ENCODE measurements at places on chromosomes 6 and 20. TPM values are rescaled to one million over a fixed set of nuclear protein-coding genes. Genes with fewer than 3 reads are reported as not detected.

BPIFB1 gene
- not detected for total RNA-seq

DNA sequence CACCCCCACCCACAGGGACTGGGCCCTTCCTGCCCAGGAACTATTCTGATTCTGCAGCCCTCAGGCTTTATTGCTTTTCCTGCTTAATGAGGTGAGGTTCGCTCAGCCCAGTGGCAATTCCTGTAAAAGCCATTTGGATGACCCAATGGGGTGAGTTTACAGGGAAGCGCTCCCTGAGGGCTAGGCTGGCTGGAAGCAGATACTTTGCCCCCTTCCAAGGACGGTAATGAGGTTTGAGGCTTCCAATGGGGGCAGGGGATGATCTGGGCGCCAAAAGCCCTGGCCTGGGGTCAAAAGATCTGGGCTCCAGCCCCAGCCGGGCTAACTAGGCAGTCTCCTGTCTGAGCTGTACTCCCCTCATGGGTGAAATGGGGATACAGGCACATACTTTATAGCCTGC is 41.8 kb downstream of the RIPOR3 start:
- H3K36me3 ChIP-seq, result no peaks in the 10 kb centered on the region
- peaks cover 5% of the 10 kb centered on the region for H3K4me1 ChIP-seq
- peak; percentile 58 for DNase-seq
- H3K27me3 ChIP-seq, result no peaks in the 10 kb centered on the region

- H3K4me1 ChIP-seq, result peaks cover 93% of the 10 kb centered on the region
- no peaks in the 10 kb centered on the region for H3K27me3 ChIP-seq
- H3K27ac ChIP-seq, result no peak overlapping the region
Observed at GRCh38 chr20:57396984-57397692, 5.9 kb downstream of the RBM38 start.

DNA sequence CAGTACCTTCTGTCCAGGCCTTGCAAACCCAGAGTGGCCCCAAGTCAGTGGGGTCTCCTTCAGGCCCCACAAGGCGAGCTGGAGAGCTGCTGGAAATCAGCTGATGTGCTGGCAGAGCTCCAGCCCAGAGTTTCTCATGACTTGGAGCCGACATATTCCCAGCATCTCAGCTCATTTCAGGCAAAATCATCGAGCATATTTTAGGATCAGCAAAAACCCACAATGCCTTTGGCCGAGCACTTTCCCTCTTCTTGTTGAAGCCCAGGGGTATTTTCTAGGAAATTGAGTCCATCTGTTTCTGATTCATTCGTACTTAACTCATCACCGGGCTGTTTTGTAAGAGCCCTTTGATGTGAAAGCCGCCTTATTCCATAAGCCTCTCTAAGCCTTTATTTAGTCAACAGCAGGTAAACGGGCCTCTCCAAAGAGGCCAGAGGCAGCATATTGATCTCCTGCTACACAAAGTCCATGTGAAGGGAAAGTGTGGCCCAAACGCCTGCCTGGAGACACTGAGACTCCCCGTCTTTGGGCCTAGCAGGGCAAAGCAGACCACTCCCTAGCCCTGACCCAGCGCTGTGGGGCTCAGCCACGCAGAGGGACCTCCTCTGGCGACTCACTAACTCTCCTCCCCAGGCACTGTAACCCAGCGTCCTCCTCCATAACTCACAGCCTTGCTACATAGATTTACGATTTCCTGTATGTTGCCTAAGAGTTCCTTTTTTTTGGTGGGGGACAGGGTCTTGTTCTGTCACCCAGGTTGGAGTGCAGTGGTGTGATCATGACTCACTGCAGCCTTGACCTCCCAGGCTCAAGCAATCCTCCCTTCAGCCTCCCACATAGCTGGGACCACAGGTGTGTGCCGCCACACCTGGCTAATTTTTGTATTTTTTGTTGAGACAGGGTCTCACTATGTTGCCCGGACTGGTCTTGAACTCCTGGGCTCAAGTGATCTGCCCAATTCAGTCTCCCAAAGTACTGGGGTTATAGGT is 12.1 kb upstream of the C20orf203 start:
- H3K4me1 ChIP-seq, result peaks cover 19% of the 10 kb centered on the region
- no peaks in the 10 kb centered on the region for H3K36me3 ChIP-seq
- H3K27me3 ChIP-seq, result no peaks in the 10 kb centered on the region

DNA sequence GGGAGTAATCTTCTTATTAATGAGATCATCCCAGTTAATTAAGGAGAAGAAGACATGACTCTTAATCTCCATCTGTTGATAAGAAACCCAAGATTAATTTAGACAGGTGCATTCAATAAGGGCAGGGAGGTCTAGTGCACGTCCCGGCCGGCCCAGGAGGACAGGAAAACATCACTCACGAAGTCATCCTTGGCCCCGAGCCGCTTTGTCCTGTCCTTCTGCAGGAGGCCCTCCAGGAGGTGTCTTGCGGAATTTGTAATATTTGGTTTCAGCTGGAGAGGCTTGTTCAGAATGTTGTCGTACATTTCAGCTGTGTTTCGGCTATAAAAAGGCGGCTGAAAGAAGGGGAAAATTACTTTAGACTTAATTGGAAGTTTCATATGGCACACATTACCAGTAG is 118.4 kb upstream of the SLC2A12 start:
- no peak overlapping the region for H3K4me3 ChIP-seq
- H3K27me3 ChIP-seq, result no peaks in the 10 kb centered on the region
- peaks cover 37% of the 10 kb centered on the region for H3K36me3 ChIP-seq
- no peak overlapping the region for H3K27ac ChIP-seq

C20orf144 gene
- 0.04 TPM for total RNA-seq

DNA sequence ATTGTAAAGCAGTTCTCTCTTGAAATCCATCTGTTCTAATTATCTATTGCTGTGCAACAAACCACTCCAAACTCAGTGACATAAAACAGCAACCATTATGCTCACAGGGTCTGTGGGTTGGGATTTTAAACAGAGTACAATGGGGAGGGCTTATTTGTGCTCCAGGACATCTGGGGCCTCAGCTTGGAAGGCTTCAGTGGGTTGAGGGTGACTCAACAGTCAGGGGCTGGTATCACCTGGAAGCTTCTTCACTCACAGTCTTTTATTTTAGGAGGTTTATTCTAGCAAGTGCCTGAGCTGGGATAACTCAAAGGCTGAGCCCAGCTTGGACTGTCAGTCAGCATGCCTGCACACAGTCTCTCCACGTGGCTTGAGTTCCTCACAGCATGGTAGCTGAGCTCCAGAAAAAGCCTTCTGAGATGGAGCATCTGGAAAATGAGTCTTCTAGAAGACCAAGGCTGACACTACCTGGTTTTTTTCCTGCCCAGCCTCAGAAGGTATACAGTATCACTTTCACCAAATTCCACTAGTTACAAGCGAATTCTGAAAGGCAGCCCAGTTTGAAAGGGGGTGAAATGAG is 234.6 kb upstream of the ID4 start:
- H3K4me3 ChIP-seq, result no peak overlapping the region
- H3K36me3 ChIP-seq, result no peaks in the 10 kb centered on the region
- no peak overlapping the region for H3K27ac ChIP-seq
- no peaks in the 10 kb centered on the region for H3K27me3 ChIP-seq
- no peak for DNase-seq

- DNase-seq, result no peak
- no peak overlapping the region for H3K27ac ChIP-seq
- H3K4me1 ChIP-seq, result no peaks in the 10 kb centered on the region
- H3K4me3 ChIP-seq, result no peak overlapping the region
- H3K36me3 ChIP-seq, result no peaks in the 10 kb centered on the region
- H3K27me3 ChIP-seq, result no peaks in the 10 kb centered on the region
Observed at GRCh38 chr20:23519556-23519955, 28.6 kb downstream of the CST8 start.

GRCh38 chr6:79250559-79250958 is 16.1 kb upstream of the HMGN3 start:
- H3K27me3 ChIP-seq, result no peaks in the 10 kb centered on the region
- H3K36me3 ChIP-seq, result no peaks in the 10 kb centered on the region
- no peak overlapping the region for H3K4me3 ChIP-seq
- H3K4me1 ChIP-seq, result no peaks in the 10 kb centered on the region
- no peak overlapping the region for H3K27ac ChIP-seq

- H3K27me3 ChIP-seq, result no peaks in the 10 kb centered on the region
- DNase-seq, result no peak
- no peaks in the 10 kb centered on the region for H3K36me3 ChIP-seq
Observed at GRCh38 chr6:63514488-63515173, 57.6 kb upstream of the LOC128125822 start.

GRCh38 chr6:26553635-26554446 is 15.7 kb downstream of the HMGN4 start:
- peaks cover 6% of the 10 kb centered on the region for H3K4me1 ChIP-seq
- no peaks in the 10 kb centered on the region for H3K27me3 ChIP-seq
- H3K36me3 ChIP-seq, result no peaks in the 10 kb centered on the region
- DNase-seq, result peak; percentile 96
- peak overlapping the region; percentile 95 for H3K27ac ChIP-seq
- H3K4me3 ChIP-seq, result peak overlapping the region; percentile 57

- no peaks in the 10 kb centered on the region for H3K27me3 ChIP-seq
- H3K4me1 ChIP-seq, result peaks cover 9% of the 10 kb centered on the region
- DNase-seq, result no peak
- H3K4me3 ChIP-seq, result no peak overlapping the region
- H3K36me3 ChIP-seq, result no peaks in the 10 kb centered on the region
Observed at GRCh38 chr6:164035900-164036485, 621.5 kb downstream of the QKI start.

DNA sequence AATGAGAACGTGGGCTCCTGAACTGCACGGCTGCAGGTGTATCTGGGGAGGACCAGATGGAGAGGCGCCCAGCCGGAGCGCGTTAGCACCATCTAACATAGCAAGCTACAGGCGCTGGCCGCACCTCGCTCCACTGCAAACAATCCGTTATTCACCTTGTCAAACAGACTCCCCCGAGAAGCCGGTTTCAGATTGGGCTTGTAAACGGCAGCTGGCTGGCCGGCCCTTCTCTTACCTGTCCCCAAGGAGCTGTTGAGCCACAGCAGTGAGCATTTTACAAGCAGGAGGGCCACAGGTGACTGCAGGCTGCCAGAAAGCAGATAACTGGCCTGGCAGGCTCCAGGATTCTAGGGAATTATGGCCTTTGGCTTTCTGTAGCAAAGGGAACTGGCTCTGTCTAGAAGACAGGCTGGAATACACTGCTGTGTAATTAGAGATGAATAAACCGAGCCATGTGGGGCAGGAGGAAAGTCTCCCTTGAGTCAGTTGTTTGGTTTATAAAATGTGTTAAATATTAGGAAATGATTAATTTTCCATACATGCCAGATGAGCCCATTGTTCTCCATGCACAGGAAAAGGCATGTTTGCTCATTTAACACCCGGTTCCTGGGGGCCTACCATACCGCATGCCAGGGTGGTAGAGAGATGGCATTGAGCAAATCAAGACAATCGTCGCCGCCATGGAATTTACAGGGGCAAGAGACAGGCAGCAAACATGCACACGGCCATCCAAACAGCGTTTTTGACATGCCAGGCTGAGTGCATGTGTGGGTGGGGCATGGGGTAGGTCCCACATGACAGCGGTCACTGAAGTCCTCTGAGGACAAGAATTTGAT is 159.3 kb downstream of the NFATC2 start:
- DNase-seq, result peak; percentile 51
- H3K27me3 ChIP-seq, result no peaks in the 10 kb centered on the region
- no peak overlapping the region for H3K27ac ChIP-seq
- H3K36me3 ChIP-seq, result no peaks in the 10 kb centered on the region

PRL gene
- 0.13 TPM for total RNA-seq

CCR6 gene
- total RNA-seq, result not detected

TXLNB gene
- 94.8 TPM for total RNA-seq

DNA sequence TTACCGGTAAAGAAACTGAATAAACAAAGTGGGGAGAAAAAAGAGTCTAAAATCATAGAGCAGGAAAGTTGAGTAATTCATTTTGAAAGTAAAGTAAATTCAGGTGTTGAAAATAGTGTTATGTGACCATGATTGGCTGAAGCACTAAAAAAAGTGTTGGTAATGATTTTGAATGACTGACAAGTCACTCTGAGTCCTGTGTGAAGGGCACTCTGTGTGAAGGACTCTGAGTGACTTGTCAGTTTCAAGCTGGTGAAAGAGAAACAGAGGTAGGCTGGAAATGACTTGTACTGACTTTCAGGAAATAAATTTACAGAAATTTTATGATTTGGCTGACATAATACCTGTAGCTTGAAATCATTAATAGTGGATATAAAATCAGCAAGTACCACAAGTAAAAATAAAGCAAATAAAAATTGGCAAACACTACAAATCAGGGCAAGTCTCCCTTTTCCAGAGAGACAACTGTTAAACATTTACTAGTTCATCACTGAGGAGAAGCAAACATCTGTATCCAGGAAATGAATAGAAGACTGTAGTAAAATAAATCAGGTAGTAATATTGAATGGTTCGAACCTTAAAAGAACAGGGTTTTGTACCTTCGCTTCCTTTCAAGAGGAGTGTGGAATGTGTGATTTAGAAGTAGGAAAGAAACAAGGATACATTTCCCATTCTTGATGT is 630.6 kb downstream of the GRIK2 start:
- no peaks in the 10 kb centered on the region for H3K4me1 ChIP-seq
- no peaks in the 10 kb centered on the region for H3K27me3 ChIP-seq
- H3K4me3 ChIP-seq, result no peak overlapping the region
- H3K36me3 ChIP-seq, result no peaks in the 10 kb centered on the region

- peaks cover 11% of the 10 kb centered on the region for H3K4me1 ChIP-seq
- peaks cover 6% of the 10 kb centered on the region for H3K36me3 ChIP-seq
- no peak for DNase-seq
- H3K27me3 ChIP-seq, result peaks cover 4% of the 10 kb centered on the region
- no peak overlapping the region for H3K4me3 ChIP-seq
- no peak overlapping the region for H3K27ac ChIP-seq
Observed at GRCh38 chr20:58813369-58813768, 37.3 kb downstream of the GNAS-AS1 start.

GRCh38 chr20:53804920-53805894 is 211.6 kb upstream of the ZNF217 start:
- DNase-seq, result no peak
- no peaks in the 10 kb centered on the region for H3K36me3 ChIP-seq
- no peaks in the 10 kb centered on the region for H3K4me1 ChIP-seq
- H3K27ac ChIP-seq, result no peak overlapping the region

- H3K27me3 ChIP-seq, result no peaks in the 10 kb centered on the region
- H3K4me1 ChIP-seq, result peaks cover 11% of the 10 kb centered on the region
- peak; percentile 88 for DNase-seq
- peak overlapping the region; percentile 83 for H3K27ac ChIP-seq
- H3K4me3 ChIP-seq, result no peak overlapping the region
Observed at GRCh38 chr6:143880412-143880811, 16.1 kb downstream of the ZC2HC1B start.

DNA sequence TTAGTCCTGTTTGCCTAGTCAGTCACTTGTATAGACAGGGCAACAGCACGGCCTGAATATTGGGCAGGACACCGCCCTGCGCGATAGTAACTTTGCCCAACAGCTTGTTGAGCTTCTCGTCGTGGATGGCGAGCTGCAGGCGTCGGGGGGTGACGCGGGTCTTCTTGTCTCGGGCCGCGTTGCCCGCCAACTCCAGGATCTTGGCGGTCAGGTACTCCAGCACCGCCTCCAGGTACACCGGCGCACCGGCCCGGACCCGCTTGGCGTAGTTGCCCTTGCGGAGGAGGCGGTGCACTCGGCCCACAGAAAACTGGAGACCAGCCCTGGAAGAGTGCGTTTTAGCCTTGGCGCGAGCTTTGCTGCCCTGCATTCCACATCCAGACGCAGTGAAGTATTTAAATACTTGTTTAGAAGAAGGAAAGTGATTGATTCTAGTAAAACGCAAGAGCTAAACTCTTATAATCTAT is 92.8 kb upstream of the BTN3A2 start:
- no peaks in the 10 kb centered on the region for H3K27me3 ChIP-seq
- peak overlapping the region; percentile 57 for H3K4me3 ChIP-seq
- peaks cover 20% of the 10 kb centered on the region for H3K4me1 ChIP-seq
- no peaks in the 10 kb centered on the region for H3K36me3 ChIP-seq

MMP24 gene
- total RNA-seq, result 0.27 TPM

PRRT1 gene
- 0.18 TPM for total RNA-seq

Measured in muscle of leg (tissue), 16 donors.